ENCODE measurements at places on chromosomes 6 and 20. TPM values are rescaled to one million over a fixed set of nuclear protein-coding genes. Genes with fewer than 3 reads are reported as not detected.

Gene DCDC2
- 2.6 TPM for total RNA-seq

Gene TRIM15
- not detected for total RNA-seq

Gene ZBP1
- total RNA-seq, result 0.09 TPM

DNA sequence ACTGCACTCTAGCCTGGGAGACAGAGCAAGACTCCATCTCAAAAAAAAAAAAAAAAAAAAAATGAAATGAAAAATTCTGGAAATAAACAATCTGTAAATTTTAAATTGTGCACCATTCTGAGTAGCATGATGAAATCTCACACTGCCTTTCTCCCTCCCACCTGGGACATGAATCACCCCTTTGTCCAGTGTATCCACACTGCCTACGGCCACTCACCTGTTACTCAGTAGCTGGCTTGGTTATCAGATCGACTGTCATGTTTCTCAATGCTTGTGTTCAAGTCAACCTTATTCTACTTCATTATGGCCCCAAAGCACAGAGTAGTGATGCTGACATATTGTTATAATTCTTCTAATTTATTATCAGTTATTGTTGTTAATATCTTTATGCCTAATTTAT, 58.7 kb upstream of the MTHFD1L start:
- DNase-seq, result no peak

- DNase-seq, result no peak
Observed at GRCh38 chr20:19662637-19662995, 95.4 kb upstream of the RIN2 start.

Gene IMPG1
- total RNA-seq, result 0.36 TPM

GRCh38 chr6:4489538-4489937, 286.7 kb upstream of the CDYL start:
- no peak for DNase-seq

- no peak for DNase-seq
Observed at GRCh38 chr6:98641949-98642719, 192.2 kb upstream of the POU3F2 start.

Gene ULBP3
- total RNA-seq, result 4.2 TPM

GRCh38 chr6:136148523-136148922, 101.6 kb downstream of the MTFR2 start:
- no peak for DNase-seq

Gene STX11
- total RNA-seq, result 1.2 TPM

Gene PROKR2
- 0.45 TPM for total RNA-seq

Gene MYB
- 9.0 TPM for total RNA-seq

DNA sequence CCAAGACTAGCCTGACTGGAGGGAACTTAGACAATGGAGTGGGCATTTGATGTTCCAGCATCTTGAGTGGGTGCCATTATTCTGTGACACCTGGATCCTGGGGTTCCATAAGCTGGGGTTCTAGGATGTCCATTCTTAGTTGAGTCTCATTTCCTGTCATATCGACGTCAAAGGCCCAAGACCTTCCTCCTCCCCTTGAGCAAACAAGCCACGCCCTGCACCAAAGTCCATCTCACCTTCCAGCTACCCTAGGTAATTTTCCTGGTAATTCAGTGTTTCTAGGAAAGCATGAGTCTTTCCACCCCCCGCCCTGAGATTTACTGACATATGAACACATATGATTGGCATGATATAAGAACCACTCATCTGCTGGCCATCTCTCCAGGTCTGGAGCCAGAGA, at the start of gene TRIM40:
TSS of gene TRIM40 (plus strand) at position 384 of the 400 bp plus-strand sequence. CDS start 897 bp downstream, outside the sequence.
- DNase-seq, result no peak

DNA sequence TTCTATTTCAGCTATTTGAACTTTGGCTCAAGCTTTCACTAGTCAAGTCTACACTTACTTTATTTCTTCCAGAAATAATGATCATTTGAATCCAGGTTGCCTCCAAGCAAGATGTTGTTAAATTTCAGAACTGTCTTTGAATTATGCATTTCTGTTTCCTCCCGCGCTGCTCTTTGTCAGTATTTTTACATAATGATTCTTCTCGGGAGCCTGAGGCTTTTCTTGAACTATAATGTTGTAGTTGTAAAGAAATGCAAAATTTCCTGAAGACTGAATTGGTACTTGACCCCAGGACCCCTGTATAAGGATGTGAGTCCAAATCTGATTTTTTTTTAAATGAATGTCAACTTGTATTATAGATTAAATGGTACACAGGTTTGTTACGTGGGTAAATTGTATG, 80.4 kb downstream of the ARMC2 start:
- no peak for DNase-seq

Gene FAM217A
- not detected for total RNA-seq

- no peak for DNase-seq
Observed at GRCh38 chr6:138007014-138007472, 100.2 kb downstream of the PERP start.

Gene AIG1
- 45.9 TPM for total RNA-seq

Gene MC3R
- total RNA-seq, result not detected

DNA sequence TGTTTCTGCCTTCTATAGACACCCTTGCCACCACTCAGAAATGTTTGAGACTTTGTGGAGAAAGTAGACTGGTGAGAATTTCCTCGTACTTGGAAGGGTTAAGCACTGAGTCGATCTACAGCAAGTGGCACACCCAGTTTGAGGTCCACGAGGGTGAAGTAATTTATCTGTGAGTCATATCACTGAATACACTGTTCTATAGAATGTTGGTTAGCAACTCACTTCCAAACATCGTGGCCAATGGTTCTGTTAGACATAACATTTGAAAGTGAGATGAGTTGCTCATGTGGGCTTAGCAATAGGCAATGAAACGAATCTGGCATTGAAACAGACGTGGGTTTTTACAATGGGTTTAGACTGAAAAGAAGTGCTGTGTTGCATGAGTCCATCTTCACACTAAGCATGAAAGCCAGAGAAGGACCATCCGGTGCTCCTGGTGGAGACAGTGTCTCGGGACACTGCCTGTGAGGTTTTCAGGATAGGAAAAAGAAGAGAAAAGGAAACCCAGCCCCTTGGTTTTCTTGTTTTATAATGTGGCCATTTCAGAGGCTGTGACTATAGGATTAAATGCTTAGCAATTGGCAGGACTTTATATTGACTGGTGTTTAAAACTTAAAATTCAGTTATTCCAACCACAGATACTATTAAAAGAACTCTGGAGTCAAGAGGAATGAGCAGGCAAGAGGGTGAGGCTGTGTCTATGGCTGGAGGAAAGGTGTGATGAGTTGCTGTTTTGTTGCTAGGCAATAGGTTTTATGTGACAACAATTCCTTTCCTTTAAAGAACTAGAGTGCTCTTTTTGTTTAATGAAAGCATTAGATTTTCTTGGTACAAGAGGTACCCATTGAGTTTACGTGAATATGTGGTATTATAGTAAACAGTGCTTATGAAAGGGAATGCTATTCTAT, 31.0 kb upstream of the EZR start:
- no peak for DNase-seq

Gene PKIB
- total RNA-seq, result 3.3 TPM

Gene TPBG
- 20.4 TPM for total RNA-seq

GRCh38 chr20:1766731-1767130, 109.2 kb upstream of the SIRPG start:
- DNase-seq, result no peak

Gene ACTL10
- 0.64 TPM for total RNA-seq

Gene EYS
- 7.5 TPM for total RNA-seq

Gene UBE2C
- total RNA-seq, result 14.1 TPM

DNA sequence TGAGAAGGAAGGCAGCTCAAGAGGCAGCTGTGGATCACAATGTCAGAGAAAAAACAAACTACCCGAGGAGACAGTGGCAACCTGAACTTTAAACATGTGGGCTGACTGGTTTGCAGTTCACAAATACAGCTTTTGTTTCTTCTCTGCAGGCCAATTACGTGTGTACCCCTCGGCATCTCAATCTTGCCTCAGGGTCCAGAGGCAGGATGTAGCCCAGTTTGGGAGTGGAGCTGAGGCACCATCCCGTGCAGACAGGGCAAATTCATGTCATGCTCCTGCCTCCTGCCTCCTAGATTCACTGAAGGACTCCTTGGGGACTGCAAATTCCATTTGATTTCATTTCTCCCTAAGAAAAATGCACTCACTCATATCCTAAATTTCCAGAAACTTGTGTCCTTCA, 94.2 kb upstream of the KCNK16 start:
- no peak for DNase-seq

- DNase-seq, result no peak
Observed at GRCh38 chr6:165497472-165497871, 165.6 kb downstream of the PDE10A start.

DNA sequence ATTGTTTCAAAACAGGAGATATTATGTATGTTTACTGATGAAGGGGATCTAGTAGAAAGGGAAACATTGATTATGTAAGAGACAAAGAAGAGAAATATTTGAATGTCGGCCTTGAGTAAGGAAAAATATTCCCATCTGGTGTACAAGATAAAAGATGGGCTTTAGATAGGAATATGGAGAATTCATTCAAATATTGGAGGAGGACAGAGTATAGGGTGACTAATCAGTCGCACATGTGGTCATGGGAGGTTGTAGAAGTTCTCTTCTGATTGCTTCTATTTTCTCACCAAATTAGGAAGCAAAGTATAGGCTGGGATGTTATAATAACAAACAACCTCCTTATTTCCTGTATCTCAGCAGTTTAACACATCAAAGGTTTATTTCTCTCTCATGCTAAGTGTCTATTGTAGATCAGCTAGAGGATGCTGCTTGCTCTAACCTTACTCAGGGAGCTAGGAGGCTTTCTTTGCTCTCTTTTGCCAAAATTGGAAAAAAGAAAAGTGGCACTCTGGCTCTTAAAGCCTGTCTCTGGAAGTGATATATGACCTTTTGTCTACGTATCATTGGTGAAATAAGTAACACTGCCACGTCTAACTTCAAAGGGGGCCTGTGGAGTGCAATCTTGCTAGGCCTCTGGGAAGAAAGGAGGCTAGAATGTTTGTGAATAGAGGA, 1.2 kb upstream of the HDDC2 start:
- DNase-seq, result no peak

Gene SLC22A16
- total RNA-seq, result 0.91 TPM

All from cerebellum (tissue), 4 donors.